SJSA1 (cell line): ENCODE measurements at places on chromosomes 5 and 9.

DNA sequence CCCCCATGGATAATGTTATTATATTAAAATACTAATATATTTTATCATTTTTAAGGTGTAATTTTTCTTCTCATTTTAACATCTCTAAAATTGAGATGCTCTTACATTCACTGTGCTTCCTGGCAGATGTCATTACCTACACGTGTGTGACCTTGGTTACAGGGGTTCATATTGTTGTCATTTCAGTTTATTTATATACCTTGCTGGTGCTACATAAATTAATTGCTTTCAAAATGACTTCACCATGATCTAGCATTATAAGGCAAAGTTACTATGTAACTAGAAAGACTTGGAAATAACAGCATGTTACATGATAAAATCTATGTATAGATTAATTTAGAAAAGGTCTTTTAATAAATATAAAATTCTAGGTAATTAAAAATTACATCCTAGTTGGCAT, 60.9 kb downstream of the ARHGEF28 start:
- DNase-seq, result no peak

- no peak for DNase-seq
These were observed 41.7 kb downstream of the RXRA start for GRCh38 chr9:134367791-134368490.

DNA sequence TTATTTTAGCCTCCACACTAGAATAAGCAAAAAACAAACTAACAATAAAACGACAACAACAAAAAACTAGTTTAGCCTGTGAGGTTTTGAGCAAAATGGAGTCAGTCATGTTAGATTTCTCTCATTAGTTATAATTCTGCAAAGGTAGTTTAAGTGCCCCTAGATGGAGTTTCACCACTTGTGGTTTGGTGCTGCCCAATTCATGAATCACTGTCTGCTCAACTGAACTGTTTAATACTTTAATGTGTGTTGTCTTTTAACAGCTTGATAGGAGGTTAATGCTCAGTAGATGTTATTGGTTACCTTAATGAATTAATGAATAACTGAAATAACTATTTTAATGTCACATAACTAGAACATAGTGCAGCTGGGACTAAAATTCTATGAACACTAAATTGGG, 3.5 kb upstream of the PLAA start:
- DNase-seq, result no peak

GRCh38 chr5:58094031-58094430, 365.9 kb downstream of the PLK2 start:
- DNase-seq, result no peak

DNA sequence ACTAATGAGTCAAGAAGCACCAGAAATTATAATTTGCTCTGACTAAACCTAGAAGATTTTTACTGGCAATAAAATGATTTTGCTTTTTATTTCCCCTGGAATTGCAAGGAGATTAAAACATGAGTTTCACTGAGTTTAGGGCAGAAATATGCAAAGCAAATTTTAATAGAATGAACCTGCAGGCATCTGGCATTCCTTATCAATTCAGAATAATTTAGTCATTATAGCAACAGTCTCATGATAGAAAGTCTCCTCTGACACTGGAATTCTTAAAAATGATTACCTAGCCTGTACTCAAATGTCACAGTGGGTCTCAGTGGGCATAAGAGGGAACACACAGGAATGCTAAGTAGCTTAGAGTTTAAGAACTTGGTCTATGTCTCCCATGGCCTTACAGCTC, 195.9 kb downstream of the TTC39B start:
- DNase-seq, result no peak

DNA sequence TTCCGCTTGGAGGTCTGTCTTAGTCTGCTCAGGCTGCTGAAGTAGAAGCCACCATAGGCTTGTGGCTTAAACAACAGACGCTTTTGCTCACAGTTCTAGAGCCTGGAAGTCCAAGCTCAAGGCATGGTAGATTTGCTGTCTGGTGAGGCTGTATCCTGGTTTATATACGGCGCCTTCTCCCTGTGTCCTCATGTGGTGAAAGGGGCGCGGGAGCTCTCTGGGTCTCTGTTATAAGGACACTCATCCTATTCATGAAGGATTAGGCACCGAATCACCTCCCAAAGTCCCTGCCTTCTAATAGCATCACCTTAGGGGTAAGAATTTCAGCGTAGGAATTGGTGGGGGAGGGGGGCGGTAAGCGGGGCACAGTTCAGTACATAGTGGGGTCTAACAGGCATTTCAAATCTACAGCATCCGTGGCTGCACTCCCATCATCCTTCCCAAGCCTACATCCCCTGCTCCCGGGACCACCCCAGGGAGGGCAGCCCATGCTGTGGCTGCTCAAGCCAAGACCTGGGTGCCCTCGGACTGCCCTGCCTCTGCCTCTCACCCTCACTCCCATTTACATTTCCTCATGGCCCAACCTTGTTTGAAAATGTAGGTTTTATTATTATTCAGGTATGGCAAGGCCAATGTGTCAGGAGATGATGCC, 15.1 kb upstream of the LPCAT1 start:
- DNase-seq, result no peak

DNA sequence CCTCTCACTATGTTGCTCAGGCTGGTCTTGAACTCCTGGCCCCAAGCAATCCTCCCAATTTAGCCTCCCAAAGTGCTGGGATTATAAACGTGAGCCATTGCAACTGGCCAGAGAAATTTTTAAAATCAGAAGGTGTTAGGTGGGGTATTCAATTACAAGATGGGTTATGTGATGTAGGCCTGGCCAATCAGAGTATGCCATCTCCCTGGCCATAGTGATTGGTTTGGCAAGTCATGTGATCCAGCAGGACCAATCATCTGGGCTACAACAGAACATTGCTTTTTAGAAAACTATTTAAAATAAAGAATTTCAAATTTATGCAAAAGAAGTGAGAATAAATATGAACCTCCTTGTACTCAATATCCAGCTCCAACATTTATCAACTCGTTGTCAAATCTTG, 22.4 kb downstream of the NMRK1 start:
- DNase-seq, result no peak

DNA sequence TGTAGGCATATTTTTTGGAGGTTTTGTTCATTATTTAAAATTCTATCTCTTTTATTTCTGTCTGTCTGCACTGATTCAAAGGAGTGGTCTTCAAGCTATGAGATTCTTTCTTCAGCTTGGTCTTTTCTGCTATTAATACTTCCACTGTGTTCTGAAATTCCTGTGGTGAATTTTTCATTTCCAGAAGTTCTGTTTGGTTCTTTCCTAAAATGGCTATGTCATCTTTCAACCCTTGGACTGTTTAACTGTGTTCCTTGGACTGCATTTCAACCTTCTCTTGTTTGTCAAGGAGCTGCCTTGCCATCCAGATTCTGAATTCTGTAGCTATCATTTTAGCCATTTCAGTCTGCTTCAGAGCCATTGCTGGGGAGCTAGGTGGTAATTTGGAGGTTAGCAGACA, 76.3 kb downstream of the CERT1 start:
- DNase-seq, result no peak

DNA sequence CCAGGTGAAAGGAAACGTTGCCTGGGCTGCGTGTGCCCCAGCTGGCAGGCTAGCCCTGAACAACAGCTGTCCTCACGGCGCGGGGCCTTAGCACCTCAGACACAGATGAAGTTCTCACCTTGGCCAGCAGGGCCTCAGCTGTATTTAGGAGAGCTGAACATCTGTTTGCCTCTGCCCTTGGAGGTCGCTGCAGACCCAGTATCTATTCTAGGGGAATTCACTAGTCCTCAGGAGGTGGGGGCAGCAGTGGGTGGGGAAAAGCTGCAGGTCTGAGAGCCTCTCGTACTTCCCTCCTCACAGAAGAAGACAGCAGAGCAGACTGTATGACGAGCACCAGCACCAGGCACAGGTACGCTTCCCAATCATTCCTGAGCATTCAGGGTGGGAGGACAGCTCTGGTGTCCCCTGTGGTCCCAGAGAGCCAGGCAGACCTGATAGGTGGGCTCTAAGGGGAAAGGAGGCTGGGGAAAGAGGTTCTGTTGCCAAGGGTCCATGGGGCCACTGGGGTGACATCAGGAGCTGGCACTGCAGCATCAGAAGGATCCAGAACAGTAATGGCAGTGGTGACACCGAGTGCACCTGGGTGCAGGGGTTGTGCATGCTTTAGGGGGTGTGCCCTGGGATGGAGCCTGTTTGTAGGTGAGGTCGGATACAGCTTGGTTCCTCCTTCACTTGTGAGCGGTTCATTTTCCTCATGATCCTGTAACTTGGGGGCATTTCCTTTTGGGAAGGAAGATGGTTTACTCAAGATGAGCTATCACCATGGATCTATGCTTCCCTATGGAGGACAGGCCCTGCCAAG, 13.8 kb downstream of the CD74 start:
- no peak for DNase-seq

DNA sequence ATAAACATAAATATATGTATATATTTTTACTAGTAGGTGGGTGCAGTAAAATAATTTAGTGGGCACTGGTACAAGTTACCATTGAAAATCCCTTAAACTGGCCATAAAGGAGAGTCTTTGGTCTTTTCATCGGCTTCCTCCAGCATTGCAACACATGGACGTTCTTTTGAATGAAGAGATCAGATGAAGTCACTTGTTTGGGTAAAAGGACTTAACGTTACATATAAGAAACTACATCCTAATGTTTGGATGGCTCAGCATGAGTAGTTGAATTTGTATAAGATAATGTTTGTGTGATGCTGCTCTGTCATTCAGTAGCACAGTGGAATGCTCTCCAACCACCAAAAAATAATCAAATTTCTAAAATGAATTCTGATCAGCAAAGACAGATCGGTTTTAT, 31.6 kb downstream of the AFAP1L1 start:
- DNase-seq, result no peak

DNA sequence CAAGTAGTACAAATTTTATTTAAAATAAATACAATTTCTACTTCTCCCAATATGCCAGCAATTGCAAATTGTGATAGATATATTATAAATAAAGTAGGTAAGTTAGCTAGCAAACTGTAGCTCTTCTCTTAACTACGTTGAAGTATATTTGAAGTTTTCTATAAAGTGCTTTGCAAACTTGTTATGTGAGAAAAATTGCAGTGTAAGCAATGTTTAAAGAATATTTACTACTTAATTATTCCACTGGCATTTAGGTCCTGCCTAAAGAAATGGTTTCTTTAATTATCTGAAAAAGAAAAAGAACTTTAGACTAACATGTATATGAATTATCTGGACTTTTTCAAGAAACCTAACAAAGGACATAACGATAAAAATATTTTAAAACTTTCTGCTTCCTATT, 1350.0 kb upstream of the CDH9 start:
- no peak for DNase-seq

DNA sequence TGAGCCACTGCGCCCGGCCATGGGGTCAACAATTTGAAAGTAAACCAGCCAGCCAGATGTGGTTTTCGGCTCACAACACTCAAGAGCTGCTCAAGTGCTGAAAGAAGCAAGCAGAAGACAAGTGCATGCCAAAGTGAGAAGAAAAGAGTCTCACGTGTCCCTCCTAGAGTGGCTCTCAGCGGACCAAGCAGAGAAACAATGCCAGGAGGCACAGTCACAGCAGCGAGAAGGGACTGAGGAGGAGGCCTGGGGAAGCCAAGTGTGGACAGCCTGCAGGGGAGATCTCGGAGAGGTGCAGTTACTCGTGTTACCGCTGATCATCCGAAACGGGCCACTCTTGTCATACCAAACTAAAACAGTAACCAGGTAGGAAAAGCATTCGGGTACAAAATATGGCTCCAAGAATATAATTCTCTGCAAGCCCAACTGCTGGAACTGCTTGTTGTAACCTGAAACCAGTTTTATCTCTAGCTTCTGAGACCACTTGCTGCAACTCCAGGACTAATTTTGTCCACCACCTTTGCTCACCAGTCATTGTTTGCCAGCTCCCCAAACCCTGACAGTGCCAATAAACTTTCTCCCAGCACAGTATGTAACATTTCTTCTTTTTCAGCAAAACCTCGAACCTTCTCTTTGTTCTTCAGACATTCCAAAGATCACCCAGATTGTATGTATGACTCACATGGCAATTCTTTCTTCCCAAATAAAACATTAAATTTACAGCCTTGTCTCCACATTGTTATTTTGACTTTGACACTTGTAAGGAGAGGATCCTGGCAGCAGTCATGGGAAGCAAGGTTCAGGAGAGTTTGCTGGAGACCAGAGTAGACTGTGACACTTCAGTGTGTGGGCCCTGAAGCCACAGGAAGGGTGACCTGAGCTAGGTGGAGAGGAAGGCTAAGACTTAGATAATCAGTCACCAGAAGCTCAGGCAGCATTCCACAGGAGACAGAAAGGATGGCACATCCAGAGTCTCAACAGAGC, 6.3 kb downstream of the SLC35D2 start:
- peak; percentile 78 for DNase-seq

- no peak for DNase-seq
These were observed 13.1 kb downstream of the GFI1B start for GRCh38 chr9:132991351-132992300.

GRCh38 chr5:66138637-66139317, 5.3 kb upstream of the SREK1 start:
- DNase-seq, result no peak

DNA sequence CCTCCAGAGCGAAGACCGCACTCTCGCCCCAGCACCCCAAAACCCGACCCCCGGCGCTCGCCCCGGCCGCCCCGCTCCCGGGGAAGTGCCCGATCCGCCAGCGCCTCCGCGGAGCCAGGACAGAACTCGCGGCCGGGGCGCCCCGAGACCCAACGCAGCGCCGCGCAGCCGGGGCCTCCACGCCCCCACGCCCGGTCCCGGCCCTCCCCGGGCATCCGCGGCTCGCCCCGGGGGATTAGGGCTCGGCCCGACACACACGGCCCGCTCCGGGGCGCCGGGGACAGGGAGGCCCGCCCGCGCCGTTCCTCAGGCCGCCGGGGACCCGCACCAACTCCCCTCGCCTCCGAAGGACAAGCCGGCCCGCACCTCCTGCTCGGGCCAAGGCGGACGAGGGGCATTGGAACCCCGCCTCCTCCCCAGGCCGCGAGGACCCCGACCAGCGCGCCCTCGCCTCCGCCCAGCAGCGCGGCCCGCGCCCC, 544 bp downstream of the FNBP1 start:
- DNase-seq, result peak; percentile 24

DNA sequence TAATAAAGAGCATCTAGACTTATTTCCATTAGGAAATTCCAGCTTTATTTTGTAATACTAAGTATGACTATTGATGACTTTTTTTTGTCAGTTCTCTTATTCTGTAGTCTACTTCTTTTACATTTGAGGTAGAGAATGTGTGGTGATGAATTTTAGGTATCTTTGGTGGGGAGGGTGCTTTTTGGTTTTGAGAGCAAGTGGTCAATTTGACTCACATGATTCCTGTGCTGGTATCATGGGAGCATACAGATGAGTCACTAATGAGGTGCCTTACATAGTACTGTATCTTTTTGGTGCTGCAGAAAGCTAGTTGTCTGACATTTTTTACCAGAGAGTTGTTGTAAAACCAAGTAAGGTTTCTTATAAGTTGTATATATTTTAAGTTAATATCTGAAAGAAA, 35.3 kb downstream of the ERBIN start:
- DNase-seq, result no peak
